NCI-H2081 (cell line): ENCODE measurements at places on chromosomes 2 and 18.

DNA sequence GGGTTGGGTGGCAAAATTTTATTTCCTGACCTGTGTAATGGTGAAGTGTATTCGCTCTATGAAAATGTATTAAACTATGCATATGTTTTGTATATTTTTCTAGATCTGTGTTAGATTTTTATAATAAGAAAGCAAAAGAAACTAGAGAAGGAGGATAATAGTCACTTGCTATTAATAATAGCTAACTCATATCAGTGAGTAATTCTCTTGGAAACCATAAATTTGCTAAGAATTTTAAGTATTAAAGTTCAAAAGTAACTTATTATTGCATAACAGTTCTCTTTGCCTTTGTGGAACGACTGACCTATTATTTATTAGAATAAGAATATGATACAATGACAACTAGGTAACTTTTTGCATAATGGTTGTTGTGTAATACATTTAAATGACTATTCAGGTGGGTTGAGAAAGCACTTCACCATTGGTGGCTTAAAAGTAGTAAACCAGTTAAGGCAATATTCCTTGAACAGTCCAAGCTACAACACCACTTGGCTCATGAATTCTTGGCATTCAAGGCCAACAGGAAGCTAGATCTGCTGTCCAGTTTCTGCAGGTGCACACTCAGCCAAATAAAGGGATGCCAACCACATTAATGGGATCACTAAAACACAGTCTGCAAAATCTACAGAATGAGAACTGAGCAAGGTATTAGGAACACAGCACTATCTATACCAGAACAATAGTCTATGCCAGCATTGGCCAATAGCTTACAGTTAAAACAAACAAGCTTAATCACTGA, 921.3 kb downstream of the CPS1 start:
- DNase-seq: no peak

DNA sequence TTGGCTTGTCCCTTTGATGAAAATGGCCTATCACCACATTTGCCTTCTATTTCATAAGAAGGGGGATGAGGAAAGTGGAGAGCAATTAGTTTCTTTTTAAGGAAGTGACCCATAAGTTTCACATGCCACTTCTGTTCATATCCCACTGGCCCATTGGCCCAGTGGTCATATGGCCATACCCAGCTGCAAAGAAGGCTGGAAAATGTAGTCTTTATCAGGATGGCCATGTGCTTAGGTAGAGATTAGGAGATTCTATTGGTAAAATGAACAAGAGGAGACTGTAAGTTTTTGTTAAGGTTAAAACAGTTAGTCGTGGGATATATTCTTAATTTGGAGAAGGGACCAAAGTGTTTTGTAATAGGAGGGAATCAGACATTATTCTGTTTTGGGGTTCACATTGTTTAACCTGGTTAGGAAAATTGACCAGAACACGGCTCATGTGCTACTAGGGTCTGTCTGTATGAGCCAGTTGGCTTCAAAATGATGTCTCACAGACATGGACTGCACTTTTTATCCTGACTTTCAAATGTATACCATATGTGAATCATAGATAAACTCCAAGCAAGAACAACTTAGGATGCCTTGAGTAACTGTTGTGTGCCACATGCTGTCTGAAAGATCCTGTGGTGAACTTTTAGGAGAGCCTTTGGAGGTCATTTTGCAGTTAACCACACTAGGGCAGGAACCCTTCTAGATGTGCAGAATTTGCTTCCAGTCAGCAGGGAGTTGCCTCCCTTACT, 17.3 kb downstream of the PLCL1 start:
- DNase-seq: no peak

GRCh38 chr2:238006510-238006909, 39.7 kb downstream of the UBE2F start:
- DNase-seq: no peak

DNA sequence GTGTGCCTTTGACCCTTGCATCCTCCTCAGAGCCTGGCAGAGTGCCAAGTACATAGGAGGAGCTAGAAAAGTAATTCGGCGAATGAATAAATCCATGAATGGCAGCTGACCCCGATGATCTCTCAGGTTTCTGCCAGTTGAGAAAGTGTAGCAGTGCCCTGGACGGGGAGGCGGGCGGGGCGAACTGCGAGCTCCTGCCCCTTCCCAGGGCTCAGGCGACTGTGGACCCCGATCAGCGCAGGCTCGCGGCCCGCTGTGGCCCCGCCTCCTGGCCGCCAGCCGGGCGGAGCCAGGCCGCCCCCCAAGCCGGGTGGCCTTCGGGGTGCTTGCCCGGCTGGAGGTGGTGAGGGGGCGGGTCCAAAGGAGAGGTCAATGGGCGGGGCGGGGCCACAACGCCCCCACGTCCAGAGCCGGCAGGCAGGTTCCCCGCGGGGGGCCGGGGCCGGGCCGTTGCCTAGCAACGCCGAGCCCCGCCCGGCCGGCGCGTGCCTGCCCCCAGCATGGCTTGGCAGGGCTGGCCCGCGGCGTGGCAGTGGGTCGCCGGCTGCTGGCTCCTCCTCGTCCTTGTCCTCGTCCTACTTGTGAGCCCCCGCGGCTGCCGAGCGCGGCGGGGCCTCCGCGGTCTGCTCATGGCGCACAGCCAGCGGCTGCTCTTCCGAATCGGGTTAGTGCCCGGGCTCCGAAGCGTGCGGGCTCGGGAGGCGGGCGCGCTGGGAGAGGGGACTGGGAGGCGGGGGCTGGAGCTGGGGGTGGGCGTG, 30.6 kb upstream of the TMBIM1 start:
- DNase-seq: peak; percentile 52

DNA sequence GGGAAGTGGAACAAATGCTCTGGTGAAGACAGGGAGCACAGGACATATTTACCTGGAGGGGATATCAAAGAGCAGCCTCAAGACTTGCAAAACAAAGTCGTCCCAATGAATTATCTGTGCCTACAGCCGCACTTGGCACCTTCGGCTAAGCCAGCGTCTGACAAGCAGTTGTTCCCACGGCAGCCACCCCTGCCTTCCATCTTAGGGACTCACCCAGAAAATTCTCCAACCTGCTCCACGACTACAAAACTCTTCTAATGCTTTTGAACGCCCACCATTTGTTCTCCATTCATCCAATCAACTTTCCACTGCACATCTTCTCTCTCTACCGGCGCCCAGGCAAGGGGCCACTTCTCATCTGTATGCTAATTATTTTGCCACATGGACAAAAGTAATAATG, 7.0 kb downstream of the MYT1L start:
- DNase-seq: peak; percentile 35

GRCh38 chr2:196123679-196124373, 47.6 kb downstream of the STK17B start:
- DNase-seq: no peak

GRCh38 chr2:70367722-70368323, 66.0 kb upstream of the FAM136A start:
- no peak for DNase-seq
